ENCODE measurements at places on chromosomes 5 and 9. TPM values are rescaled to one million over a fixed set of nuclear protein-coding genes. Genes with fewer than 3 reads are reported as not detected.

Gene NTNG2
- 2.2 TPM for total RNA-seq

Gene ACOT12
- total RNA-seq, result not detected

Gene TNFSF15
- 2.3 TPM for total RNA-seq

Gene RHOBTB3
- total RNA-seq, result 54.5 TPM

Gene TAF11L13
- not detected for total RNA-seq

GRCh38 chr5:78060421-78060820 is 234.1 kb downstream of the AP3B1 start:
- DNase-seq, result no peak
- no peaks in the 10 kb centered on the region for H3K27me3 ChIP-seq
- H3K4me1 ChIP-seq, result no peaks in the 10 kb centered on the region
- no peak overlapping the region for H3K4me3 ChIP-seq

- H3K4me1 ChIP-seq, result no peaks in the 10 kb centered on the region
- no peaks in the 10 kb centered on the region for H3K27me3 ChIP-seq
- no peak overlapping the region for H3K4me3 ChIP-seq
- H3K27ac ChIP-seq, result no peak overlapping the region
- no peak for DNase-seq
These were observed 532.9 kb upstream of the NUDT12 start for GRCh38 chr5:104095527-104095926.

DNA sequence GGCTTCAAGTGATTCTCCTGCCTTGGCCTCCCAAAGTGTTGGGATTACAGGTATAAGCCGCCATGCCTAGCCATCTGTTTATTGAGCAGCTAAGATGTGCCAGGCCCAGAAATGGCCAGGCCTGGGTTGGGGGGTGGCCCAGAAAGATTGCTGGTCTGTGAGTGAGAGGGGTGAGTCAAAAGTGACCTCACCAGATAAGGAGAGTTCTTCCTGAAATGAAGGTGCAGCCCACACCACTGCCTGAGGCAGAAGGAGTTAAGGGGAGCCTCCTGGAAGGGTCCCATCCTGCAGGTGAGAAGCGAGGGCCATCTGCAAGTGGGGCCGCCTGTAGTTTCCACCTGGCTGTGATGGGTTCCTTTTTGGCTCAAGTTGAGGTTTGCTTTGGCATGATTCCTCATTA is 96.9 kb upstream of the KLF4 start:
- H3K27me3 ChIP-seq, result no peaks in the 10 kb centered on the region
- DNase-seq, result no peak
- H3K27ac ChIP-seq, result no peak overlapping the region
- no peaks in the 10 kb centered on the region for H3K36me3 ChIP-seq

DNA sequence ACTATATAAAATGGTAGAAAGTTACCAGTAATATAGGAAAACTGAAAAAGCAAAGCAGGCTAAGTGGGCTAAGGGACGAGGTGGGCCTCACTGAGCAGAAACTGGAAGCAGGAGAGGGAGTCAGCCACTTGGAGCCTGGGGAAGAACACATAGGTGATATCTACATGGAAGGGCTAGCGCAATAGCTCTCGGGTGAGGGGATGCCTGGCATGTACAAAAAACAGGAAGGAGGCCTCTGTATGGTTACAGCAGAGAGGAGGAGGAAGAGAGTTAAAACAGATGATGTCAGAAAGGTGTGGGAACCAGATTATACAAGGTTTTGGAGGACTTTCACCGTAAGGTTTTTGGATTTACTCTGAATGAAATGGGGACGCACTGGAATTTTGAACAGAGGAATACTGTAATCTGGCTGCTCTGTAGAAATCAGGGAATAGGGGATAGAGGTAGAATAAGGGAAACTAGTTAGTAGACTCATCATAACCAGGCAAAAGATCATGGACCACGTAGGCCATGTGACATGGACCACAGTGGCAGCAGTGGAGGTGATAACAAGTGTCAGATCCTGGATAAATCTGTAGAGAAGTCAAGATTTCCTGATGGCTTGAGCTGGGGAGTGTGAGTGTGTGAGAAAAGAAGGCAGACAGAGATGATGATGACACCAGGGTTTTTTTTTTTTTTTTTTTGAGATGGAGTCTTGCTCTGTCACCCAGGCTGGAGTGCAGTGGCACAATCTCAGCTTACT is 52.5 kb downstream of the FNBP1 start:
- no peaks in the 10 kb centered on the region for H3K4me1 ChIP-seq
- peaks cover 2% of the 10 kb centered on the region for H3K36me3 ChIP-seq
- H3K4me3 ChIP-seq, result no peak overlapping the region
- H3K27me3 ChIP-seq, result no peaks in the 10 kb centered on the region
- H3K27ac ChIP-seq, result no peak overlapping the region

Measured in kidney (tissue), 22 donors.